Stimulated activated CD4-positive, alpha-beta T cell treated with anti-CD3 and anti-CD28 coated beads, Interleukin-2, amount 100 ng/mL, for 48 hours (primary cell): ENCODE measurements at places on chromosomes 13 and 19.

- DNase-seq, result no peak
Observed at GRCh38 chr19:41928221-41928683, at the start of gene ERFL. ERFL (minus strand) TSS chr19:41928449; CDS start chr19:41912919, 15,530 bp downstream.

- no peak for DNase-seq
Observed at GRCh38 chr19:14478113-14478545, 3.0 kb upstream of the PTGER1 start.

- DNase-seq, result peak; percentile 84
Observed at GRCh38 chr19:3304871-3305423, 61.4 kb upstream of the NFIC start.

DNA sequence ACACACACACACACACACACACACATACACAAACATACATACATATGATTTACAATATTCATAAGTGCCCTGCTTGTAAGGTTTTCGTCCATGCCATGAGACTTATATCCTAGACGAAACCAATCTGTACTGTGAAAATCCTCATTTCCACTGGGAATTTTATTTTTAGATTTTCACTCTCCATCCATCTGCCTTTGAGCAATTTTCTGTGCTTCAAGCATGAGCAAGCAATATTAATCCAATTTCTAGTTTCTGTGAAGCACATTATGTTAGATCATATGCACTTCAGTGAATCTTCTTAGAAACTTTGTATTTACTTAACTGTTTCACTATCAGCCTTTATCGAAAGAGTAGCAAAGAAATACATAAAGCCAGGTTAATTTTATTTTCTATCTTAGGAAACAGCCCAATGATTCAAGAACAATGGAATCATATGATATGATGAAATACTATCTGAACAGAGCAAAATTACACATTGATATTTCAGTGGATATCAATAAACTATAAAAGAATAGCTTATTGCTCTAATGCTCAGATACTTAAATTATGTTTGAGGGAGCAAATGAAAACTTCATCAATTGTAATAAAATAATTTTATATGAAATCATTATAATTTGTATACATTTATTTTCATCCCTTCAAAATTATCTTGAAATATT, 1100.7 kb upstream of the MIR17HG start:
- no peak for DNase-seq

DNA sequence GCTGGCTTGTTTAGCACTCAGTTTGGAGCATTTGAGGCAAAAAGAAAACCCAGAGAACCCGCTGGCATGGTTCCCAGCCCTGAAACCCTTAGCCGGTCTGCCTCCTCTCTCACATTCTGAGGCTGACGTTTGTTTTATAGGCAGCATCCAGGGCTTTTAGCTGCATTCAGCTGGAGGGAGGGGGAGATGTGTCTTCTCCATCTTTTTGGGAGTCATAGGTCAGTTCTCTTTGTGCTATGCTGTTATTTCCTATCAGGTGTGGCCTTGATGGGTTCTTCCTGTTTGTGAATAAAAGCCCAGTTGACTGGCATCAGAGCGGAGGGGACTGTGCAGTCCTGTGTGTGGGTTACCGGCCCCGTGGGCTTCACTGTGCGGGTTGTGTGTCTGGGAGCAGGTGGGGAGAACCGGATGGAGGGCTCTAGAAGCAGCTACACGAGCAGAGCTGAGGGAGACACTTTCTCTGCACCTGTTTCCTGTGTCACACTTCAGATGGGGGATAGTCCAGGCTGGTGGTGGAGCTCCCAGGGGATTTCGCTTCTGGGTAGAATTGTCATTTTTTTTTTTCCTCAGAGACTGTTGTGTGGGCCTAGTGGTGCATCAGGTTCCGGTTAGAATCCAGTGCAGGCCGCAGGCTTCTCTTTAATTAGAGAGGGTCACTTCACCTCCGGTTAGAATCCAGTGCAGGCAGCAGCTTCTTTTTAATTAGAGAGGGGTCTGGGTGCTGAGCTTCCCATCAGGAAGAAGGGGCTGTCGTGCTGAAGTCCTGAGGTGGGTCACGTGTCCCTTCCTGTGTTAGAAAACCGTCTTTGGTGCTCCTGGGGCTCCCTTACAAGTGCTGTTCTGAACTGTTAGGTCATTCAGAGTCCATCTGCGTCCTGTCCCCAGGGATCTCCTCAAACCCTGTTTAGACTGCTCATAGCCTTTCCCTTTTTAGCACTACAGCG, 69.6 kb downstream of the ARHGEF7 start:
- DNase-seq, result peak; percentile 13

DNA sequence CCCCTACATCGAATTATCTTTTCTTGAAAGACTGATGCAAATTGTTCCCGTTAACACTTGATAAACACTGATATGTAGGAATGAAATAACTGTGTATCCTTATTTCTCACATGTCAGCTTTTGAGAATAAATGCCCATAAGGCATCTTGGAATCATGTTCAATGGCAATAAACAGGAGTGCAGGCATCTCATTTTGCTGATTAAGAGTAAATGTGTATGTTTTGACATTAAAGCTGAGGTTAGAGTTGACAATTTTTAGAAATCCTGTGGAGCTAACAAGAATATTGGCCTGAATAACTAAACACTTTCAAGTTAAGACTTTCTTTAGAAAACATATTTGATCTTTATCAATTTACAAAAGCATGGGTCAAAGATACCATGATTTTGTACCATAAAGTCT, 646.2 kb upstream of the MIR17HG start:
- no peak for DNase-seq

- no peak for DNase-seq
Observed at GRCh38 chr19:17950310-17951156, 16.4 kb upstream of the KCNN1 start.

- DNase-seq, result no peak
Observed at GRCh38 chr19:51701468-51702100, 8.5 kb downstream of the SPACA6 start.

DNA sequence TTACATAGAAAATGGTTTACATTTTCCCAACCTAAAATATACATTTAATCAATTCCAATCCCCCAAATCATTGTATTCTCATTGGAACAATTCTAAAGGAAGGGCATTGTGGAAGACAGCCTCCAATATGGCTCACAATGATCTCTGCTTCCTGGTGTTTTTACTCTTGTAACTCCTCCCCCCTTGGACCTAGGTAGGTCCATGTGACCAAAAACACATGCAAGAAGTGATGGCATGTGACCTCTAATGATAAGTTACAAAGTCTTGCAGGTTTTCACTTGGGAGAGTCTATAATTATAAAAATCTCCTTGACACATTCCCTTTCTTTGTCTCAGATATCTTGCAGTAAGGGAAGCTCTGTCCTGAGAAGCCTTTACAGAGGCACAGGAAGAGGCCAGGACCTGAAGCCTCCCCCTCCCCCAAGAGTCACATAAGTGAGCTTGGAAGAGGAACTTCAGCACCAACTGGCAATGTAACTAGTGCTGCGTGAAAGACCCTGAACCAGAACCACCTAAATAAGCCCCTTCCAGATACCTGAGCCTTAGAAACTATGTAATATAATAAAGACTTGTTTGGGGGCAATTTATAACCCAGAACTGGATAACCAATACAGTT, 816.2 kb upstream of the ATXN8OS start:
- DNase-seq, result no peak

- no peak for DNase-seq
Observed at GRCh38 chr13:73480779-73481559, 422.2 kb downstream of the KLF5 start.

DNA sequence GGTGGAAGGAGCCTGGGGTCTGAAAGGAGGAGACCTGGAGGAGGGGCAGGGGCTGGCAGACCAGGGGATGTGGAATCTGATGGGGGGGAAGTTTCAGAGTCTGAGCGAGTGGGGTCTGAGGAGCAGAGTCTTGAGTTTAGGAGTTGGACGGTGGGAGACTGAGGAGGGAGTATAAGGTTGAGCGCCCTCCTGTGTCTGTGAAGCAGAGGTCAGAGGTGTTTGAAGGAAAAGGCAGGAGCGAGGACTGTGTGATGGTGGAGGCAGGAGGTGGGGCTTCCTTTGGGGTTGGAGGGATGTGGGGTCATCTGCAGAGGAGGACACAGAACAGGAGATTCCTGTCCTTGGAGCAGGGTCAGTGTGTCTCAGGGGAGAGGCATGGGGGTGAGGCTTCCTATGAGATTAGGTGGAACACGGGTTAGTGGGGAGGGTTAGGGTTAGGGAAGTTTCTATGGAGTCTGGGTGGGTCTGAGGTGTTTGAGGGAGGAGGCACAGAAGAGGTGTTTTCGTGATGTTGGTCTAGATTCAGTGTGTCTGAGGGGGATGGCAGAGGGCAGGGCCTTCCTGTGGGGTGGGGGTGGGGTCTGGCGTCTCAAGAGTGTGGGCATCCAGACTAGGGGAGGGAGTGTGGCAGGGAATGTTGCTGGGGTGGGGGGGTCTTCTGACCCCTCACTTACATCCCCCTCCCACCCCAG, 8.3 kb downstream of the RYR1 start:
- DNase-seq, result no peak

DNA sequence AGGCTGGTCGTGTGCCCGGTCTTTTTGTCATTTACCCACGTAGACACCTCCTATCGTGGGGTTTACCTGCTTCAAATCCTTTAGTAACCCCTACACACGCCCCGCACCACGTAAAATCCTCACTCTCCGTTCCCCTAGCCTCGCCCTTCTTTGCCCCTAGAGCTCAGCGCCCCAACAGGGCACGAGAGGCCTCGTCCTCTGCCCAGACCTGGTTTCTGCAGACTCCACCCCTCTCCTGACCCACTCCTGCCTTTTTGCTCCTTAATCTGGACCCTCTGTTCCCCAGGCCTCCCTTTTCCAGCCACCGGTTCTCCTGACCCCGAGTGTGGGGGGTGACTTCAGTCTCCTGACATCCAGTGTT, 412 bp downstream of the ZNF528 start:
- DNase-seq, result no peak

- no peak for DNase-seq
Observed at GRCh38 chr13:34085204-34085603, 267.3 kb downstream of the RFC3 start.
